SJSA1 (cell line): ENCODE measurements at places on chromosomes 1 and 21.

GRCh38 chr1:183942933-183943693 is 94.4 kb downstream of the COLGALT2 start:
- peak; percentile 79 for DNase-seq

GRCh38 chr1:117128323-117129079 is 7.0 kb upstream of the TRIM45 start:
- DNase-seq: peak; percentile 50

DNA sequence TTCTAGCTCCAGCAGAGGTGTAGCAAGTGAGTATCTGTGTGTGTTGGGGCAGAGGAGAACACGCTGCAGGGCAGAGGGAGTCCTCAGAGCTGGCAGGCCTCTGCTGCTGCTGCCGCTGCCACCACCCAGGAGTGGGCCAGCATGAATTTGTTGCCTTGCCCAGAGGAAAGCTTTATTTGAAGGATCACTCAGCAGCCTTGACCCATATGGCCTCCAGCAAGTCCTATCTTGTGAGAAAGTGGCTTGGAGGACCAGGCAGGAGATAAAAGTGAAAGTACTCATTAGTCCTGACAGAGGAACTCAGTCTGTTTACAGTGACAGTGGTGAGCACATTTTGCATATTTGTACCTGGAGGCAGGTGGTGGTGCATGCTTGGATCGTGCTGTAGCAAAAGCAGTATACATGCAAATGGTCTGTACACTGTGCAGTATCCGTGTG is 3.1 kb downstream of the TRAF5 start:
- DNase-seq: no peak

DNA sequence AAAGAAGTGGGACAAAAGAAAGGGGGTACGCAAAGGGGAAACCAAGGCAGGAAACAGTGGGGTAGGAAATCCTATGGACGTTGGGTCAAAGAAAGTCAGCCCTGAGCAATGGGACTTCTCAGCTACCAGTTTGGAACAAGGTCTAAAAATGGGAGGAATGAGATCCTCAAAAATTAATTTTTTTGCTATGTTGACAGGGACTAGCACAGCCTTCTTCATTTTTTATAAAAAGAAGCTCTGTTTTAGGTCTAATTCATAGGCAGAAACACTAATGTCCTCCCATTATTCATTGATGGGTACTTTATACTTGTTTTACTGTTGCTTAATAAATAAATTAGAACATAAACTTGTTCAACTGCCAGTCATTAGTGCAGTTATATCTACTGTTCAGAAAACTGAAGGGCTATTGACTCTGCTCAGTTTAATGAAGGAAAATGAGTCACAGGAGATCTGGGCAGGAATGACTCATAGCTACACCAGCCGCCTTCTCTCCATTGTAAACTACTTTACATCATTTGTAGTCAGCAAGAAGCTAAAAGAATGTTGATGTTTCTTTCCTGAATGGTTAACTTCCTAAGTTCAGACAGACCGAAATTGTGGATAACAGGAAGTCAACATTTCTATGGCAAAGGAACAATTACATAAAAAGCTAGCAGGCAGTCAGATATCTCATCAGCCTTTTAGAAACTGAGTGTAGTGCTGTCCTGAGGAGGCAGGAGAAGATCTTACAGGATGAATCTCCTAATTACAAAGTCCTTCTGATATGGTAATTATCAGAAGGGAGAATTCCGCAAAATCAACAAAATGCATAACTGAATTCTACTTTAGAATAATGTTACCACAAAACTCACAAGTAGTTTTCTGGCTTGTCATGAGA is 356.4 kb upstream of the PKN2 start:
- peak; percentile 59 for DNase-seq

- no peak for DNase-seq
Observed at GRCh38 chr1:225026701-225027100, 97.2 kb downstream of the DNAH14 start.

GRCh38 chr1:156602557-156602993 is 1.3 kb upstream of the GPATCH4 start:
- DNase-seq: no peak

GRCh38 chr1:92310185-92310597 is 11.3 kb downstream of the RPAP2 start:
- no peak for DNase-seq

- no peak for DNase-seq
Observed at GRCh38 chr1:36212782-36213181, 11.5 kb upstream of the THRAP3 start.

GRCh38 chr1:235006132-235006721 is 122.4 kb downstream of the TOMM20 start:
- DNase-seq: no peak

GRCh38 chr1:174875306-174875705 is 124.4 kb upstream of the CACYBP start:
- DNase-seq: no peak

- DNase-seq: no peak
Observed at GRCh38 chr21:33696465-33696864, 54.2 kb downstream of the ITSN1 start.

DNA sequence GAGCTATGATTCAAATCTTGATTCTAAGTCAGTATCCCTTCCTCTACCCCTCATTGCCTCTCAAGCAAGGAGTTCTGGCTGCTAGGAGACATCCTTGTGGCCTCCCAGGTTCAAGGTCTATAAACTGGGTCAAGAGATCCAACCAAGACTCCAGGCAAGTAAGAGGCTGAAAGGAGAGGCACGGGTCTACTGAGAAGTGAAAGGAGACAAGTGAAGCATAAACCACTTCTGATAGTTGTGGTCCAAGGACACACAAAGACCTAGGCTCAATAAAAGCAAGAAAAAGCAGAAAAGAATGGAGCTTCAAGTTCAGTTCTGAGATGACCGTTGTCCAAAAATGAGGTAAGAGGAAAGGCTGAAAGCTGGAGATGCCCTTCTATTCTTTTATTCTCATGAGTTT is 17.8 kb upstream of the PPP2R5A start:
- DNase-seq: no peak

DNA sequence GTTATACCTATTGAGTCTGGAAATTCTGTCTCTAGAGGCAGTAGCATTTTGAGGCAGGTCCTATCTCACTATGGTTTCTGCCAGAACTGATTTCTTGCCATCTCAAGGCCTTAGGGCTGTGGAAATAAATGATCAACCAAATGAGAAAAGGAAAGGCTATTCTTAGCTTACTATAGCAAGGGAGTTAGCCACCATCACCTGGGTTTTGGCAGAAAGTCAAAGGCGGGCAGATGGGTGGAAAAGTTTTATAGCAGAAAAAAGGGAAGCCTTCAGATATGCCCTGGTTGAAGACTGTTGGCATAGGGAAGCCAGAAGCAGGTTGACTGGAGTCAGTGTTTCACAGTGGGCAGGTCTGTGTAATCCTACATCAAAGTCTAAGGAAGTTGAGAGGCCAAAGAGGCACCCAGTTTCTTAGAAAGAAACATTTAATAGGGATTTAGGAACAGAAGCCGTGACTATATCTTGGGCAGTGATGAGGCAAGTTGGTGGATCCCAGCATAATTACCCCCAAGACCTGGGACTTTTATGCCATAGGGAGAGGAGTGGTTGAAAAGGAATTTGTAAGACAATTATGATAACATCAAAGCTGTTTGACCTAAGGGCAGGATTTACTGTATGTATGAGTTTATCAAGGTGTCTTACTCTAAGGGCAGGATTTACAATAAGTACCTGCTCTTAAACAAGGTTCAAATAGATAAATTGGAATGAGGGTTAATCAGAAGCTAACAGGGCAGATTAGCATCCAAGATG is 29.7 kb downstream of the CTH start:
- DNase-seq: no peak

GRCh38 chr1:247639381-247639981 is 34.1 kb downstream of the OR2G3 start:
- no peak for DNase-seq

- DNase-seq: no peak
Observed at GRCh38 chr1:121408354-121408753, 223.6 kb downstream of the SRGAP2C start.

- DNase-seq: peak; percentile 52
Observed at GRCh38 chr1:212512816-212513559, 80.3 kb downstream of the NENF start.

GRCh38 chr1:61851849-61852669 is 109.8 kb downstream of the PATJ start:
- peak; percentile 34 for DNase-seq

- no peak for DNase-seq
Observed at GRCh38 chr1:217332431-217333065, 298.3 kb downstream of the GPATCH2 start.

DNA sequence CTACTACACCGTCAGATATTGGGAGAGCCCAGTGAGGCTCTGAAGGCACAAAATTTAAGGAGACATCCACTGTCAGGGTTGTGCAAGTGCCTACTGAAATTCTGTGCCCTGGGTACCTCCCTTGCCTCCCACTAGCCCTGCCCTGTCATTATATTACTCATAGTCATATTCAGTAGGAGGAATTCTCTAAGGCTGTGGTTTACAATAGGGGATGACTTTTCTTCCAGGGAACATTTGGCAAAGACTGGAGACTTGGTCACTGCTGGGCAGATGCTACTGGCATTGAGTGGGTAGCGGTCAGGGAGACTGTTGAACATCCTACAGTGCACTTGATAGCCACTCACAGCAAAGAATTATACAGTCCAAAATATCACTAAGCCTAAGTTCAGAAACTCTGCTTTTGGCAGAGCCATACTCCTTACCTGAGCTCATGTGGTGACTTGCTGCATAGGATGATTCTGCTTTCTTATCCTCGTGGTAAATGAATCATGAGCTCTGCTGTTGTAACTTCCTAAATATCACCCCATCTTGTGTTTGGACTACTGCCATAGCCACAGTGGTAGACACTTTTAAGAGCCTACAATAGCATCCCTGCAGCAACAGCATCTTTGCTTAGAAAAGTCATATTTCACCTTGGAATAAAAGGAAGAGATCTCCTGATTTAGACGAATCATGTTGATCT is 563.4 kb upstream of the PLXNA2 start:
- no peak for DNase-seq

- no peak for DNase-seq
Observed at GRCh38 chr1:86239894-86240293, 83.3 kb upstream of the COL24A1 start.

DNA sequence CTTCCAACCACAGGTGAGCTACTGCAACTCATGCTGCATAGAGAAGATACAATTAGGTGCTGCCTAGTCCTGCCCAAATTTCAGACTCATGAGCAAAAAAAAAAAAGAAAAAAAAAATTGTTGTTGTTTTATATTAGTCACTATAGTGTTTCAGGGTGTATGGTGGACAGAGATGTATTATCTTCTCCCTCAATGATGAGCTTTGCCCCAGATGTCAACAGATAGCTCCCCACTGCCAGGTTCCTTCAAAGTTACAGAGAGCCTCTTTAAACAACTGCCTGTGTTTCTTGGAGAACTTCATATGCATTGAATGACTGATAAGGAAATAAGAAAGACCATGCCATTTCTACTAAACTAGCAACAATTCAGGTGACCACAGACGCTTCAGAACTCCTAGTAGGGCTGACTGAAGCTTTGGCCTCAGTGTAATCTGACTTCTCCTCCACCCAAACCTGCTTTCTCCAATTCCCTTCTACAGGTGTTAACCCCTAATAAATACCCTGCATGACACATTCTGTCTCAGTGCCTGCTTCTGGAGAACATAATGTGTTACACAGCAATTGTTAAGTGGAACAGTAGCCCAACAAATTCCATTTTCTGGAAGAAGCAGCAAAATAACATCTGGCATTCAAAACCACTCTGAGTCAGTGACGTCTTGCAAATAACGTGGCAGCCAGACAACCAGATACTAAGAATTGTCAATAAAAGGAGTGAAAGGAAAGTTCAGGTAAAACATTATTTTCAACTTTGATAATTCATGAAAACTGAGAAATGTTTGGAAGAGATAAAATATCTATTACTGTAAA is 147.7 kb downstream of the CDC42BPA start:
- no peak for DNase-seq
